EL (cell line): ENCODE measurements at places on chromosomes 7 and 10.

DNA sequence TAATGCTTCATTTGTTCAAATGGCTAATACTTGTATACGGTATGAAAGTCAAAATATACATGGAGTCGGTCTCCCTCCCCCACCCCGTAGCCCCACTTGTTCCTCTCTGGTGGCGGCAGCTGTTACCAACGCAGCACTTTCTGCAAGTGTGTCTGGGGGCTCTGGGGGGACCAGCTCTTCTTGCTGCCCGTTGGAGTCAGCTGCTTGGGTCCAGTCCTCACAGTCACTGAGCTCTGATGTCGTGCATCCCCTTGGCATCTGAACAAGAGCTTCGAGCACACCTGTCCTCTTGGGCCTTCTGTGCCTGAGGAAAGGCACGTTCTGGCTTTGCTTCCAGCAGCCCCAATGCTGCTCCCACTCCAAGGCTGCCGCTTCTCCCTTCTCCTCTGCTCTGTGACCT lies 493.1 kb downstream of the PLXNA4 start:
- DNase-seq: no peak

DNA sequence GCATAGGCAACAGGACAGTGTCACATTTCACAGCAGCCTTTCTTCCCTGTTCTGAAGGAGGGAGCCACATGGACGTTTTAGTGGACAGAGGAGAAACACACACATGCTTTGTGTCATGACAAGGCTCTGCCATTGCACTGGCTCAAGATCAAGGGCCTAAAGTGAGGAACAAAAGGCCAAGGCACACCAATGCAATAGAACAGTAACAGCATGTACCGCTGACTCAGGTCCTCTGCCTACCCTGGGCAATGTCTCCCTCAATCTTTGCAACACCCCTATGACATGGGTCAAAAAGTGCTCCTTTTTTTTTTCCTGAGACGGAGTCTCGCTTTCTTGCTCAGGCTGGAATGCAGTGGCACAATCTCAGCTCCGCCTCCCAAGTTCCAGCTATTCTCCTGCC lies 57.8 kb upstream of the SDK1 start:
- no peak for DNase-seq

- no peak for DNase-seq
These were observed 67.3 kb downstream of the NHLRC2 start for GRCh38 chr10:113921561-113922370.

DNA sequence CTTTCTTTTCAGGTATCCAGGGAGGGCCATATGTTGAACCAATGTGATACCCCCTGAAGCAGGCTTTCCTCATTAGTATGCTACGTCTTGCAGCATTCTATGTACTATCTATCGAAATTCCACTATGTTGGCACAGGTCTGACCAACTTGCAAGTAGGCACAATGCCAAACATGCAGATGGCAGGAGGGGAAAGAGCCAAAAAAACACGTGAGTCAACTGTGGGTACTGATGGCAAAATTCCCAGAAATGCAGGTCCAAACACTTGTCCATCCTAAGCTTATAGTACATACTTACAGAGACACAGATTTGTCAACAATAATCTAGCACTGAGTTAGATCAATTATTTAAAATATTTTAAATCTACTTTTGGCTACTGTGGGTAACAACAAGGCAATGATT lies 394.9 kb downstream of the DGKB start:
- DNase-seq: peak; percentile 13

- no peak for DNase-seq
These were observed 37.5 kb downstream of the PAPSS2 start for GRCh38 chr10:87696922-87697745.

GRCh38 chr7:83546586-83546985 lies 102.4 kb downstream of the SEMA3E start:
- peak; percentile 49 for DNase-seq

DNA sequence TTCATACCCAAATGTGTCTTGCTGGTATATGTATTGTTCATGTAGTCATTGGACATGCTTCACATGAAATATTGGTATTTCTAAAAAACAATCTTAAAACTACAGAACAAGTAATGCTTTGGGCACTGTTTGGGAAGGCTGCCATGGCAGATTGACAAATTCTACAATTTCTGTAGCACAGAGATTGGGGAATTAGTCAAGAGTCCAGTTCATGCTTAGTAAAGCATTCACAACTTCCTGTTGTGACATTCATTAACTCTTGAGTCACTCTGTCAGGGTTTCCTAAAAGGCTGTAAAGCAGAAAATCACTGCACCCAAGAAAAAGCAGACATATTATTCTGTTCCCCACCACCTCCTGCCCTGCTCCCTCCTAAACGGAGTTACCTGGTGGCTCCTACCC lies 398.9 kb downstream of the PHTF2 start:
- peak; percentile 68 for DNase-seq

- DNase-seq: no peak
These were observed 12.9 kb downstream of the OIT3 start for GRCh38 chr10:72906446-72906845.

- DNase-seq: no peak
These were observed 47.3 kb upstream of the CPN1 start for GRCh38 chr10:100128951-100129350.

DNA sequence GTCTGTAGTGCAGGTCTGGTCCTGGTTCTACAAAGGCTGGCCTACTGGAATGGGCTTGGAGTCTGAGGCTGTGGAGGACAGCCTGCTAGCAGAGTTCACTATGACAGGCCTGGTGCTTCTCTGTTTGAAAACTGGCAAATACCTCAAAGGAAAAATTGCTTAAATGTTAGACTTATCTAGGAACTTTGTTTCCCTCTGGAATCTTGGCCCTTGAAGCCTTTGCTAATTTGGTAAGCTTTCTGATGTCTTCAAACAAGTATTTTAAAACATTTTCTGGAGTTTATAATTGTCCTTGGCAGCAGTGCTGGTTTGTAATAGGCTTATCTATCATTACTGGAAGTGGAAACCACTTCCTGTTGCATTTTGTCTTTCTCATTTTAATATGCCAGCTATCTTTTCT lies 139.7 kb downstream of the TMEM26 start:
- peak; percentile 24 for DNase-seq

- no peak for DNase-seq
These were observed 477 bp upstream of the ZC3HAV1 start for GRCh38 chr7:139109983-139110411.

DNA sequence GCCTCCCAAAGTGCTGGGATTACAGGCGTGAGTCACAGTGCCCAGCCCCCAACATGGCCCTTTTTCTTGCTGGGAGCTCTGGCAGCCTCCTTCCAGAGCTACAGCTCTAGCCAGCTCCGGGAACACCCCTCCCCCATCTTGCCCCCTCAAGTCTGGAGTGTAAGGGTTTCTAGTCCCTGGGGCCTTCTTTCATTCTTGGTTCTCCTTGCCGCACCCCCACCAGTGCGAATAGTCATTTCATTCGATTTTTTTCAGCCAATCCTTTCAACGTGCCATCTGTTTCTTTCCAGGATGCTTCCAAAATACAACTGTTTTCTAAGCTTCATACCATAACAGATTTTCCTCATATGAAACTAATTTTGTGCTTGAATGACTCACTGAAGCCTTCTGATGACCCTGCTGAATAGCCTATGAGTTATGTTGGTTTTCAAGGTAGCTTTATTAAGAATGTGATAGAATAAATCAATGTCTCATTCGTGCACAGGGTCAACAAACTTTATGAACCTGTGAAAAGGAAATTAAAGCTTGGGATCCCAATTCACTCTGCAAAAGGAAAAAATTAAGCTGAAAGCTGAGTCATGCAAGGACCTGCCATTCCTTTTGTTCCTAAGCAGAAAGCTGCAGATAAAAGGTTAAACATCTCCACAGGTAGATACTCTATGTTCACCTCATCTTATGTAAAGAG lies 38.6 kb downstream of the CDC14C start:
- DNase-seq: no peak

DNA sequence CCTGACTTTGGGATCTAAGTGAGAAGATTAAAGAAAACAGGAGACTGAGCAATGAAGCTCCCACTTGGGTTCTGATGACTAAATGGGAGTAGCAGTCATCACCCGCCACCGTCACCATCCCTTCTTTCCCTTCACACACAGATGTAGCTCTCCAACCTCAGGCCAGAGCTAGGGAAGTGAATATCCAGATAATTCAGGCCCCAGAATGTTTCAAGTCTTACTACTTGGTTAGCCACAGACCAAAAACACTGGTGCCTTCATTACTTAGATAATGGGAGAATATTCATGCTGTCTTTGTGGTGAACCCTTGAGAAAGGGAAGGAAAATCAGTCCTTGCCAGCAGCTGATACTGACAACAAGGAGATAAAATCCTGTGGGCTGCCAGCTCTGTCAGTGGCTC lies 100.7 kb downstream of the OSBPL3 start:
- DNase-seq: no peak

DNA sequence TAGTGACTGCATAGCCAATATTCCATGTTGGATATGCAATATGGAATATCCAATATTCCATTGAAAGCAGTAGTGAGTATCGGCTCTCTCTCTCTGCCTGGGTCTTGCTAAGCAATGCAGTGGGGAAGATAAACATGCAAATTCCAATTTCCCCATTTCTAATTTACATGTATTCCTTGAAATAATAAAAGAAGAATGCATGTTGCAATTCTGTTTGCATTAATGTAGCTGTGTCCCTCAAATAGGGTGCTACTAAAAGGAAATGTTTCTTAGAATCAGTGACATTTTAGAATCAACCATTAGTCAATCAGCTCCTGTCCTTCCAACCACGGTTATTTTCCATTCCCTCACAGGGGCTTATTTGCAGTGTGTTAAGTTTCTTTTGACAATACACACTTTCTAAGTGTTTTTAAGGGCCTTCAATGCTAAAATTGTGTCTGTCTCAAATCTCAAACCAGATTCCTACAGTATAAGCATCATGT lies 46.7 kb downstream of the AFAP1L2 start:
- DNase-seq: no peak

DNA sequence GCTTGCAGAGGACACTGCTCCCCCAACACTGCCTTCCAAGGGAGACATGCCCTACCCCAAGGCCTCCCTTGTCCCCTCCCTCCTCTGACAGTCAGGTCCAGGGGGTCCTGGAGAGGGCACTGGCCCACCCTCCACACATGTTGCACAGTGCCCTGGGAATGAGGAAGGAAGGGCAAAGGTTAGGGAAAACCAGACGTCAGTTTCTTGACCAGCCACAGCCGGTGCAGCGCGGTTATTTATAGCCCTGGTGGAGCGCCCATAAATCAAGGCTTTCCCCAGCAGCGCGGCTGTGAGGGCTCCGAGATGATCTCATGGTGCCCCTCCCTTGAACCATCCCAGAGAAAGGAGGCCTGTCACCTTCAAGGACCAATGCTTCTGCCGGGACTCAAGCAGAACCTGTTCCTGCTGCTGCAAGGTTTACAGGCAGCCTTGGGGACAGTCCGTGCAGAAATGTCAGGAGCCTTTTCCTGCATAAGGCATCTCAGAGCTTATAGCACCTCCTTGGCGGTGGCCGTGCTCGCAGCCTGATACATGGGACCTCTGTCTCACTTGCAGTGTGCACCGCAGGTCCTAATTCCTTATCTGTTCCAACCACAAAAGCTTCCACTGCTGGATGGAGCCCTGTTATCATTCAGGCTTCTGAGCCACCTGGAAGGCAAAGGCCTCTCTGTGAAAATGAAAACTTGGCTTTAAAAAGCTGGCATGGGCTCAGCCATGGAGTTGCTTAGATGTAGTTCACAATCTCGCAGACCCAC lies 127.3 kb downstream of the LHPP start:
- no peak for DNase-seq

- DNase-seq: no peak
These were observed 40.5 kb upstream of the RABGEF1 start for GRCh38 chr7:66699998-66700397.

- no peak for DNase-seq
These were observed 73.0 kb upstream of the IL6 start for GRCh38 chr7:22653951-22654350.

- DNase-seq: no peak
These were observed 5.7 kb upstream of the OR2F2 start for GRCh38 chr7:143929224-143929920.

DNA sequence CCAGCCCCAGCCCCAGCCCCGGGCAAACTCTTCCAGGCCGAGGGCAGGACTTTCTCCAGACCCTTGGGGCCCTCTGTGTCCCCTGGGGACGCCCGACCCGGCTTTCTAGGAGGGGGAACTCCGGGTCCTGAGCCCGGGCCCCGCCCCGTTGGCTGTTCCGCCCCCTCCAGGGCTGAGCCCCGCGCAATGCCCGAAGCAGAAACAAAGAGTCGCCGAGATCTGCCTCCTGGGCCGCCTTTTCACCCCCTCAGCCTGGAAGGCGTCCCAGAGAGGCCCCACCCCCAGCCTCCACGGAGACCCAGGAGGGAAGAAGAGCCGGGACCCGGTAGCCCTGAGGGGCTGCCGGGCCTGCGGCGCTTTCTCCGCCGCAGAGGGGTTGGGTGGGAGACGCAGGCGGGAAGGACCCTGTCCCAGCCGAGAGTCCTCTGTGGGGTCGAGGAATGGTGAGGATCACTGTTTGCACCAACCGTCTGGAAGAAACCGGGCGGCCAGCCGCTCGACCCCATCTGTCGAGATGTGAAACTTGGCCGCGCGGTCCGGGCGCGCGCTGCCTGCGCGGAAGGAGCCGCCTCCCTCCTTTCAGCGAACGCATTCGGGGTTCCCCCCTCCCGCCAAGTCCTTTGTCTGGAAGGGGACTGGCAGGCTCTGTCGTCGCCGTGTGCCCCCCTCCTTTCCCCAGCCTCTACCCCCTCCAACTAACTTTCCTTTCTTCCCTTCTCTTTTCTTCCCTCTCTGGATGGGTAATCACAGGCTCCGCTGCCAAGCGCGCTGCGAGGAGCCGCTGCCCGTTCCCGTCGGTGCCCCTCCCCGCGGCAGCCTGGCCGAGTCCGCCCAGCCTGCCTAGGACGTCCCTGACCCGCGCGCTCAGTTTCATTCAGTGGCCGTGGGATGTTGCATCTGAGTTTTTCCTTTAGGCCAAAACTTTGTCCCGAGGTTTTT lies 10.2 kb downstream of the EN2 start:
- no peak for DNase-seq
